ENCODE measurements at places on chromosomes 6 and 20.

- DNase-seq = no peak
Observed at GRCh38 chr6:151022492-151022891, 157.0 kb downstream of the MTHFD1L start.

DNA sequence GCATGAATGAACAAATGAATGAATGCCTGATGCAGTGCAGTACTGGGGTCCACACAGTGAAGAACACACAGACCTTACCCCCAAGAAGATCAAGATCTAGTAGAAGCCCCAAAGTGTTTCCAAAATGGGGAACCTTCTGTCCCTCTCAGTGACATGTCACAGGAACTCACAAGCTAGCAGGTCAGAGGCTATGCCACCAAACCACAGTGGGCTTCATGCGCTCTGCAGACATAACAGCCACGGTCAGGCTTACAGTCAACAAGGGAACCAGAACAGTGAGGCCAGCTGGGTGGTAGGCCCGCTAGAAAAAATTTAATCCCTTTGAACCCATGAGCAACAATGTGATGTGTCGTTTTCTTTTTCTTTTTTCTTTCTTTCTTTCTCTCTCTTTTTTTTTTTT, 20.2 kb upstream of the ARFGEF2 start:
- DNase-seq = no peak

DNA sequence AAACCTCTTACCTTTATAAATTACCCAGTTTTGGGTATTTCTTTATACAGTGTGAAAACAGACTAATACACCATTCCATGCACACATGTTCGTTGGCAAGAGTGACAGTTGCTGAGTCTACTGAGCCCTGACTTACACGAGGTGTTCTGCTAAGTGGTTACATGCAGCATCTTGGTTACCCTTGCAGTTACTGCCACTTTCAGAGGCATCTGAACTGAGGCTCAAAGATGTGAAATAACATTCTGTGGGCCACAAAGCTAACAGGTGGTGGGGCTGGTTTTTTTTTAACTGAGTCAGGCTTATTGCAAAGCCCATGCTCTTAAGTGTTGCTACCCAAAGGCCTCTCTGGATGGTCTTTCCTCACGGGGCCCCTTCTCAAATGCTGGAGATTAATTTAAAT, 54.4 kb upstream of the GTSF1L start:
- DNase-seq = no peak

- peak; percentile 89 for DNase-seq
Observed at GRCh38 chr20:35286077-35286898, 1.7 kb upstream of the EIF6 start.

- no peak for DNase-seq
Observed at GRCh38 chr6:47009583-47009982, 32.5 kb downstream of the ADGRF1 start.

GRCh38 chr6:125812394-125813292, 21.9 kb downstream of the NCOA7 start:
- DNase-seq = no peak

GRCh38 chr6:35050757-35051330, 90.3 kb downstream of the TCP11 start:
- DNase-seq = no peak

DNA sequence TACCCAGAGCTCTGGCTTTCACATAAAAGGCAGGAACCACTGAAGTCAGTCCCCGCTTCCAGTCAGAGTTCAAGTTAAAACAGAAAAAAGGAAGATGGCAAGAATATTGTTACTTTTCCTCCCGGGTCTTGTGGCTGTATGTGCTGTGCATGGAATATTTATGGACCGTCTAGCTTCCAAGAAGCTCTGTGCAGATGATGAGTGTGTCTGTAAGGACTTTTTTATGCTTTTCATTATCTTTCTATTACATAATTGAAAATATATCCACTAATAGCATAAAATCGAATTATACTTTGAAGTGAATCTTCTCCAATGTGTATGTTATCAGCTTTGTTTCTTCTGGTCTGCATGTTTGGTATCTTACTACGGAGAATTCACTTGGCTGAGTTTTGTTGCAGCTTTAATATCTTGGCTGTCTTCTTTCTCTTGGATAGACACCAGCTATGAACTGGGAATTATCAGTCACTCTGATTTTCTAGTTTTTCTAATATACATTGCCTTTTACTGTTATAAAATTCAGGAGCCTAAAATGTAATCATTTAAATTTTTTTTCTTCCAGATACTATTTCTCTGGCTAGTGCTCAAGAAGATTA, at the start of gene OTOR:
OTOR (plus strand) TSS at position 51 of the 593 bp plus-strand sequence; CDS start at position 95, 44 bp downstream.
- no peak for DNase-seq

- no peak for DNase-seq
Observed at GRCh38 chr20:50977066-50978021, 18.7 kb downstream of the MOCS3 start.

DNA sequence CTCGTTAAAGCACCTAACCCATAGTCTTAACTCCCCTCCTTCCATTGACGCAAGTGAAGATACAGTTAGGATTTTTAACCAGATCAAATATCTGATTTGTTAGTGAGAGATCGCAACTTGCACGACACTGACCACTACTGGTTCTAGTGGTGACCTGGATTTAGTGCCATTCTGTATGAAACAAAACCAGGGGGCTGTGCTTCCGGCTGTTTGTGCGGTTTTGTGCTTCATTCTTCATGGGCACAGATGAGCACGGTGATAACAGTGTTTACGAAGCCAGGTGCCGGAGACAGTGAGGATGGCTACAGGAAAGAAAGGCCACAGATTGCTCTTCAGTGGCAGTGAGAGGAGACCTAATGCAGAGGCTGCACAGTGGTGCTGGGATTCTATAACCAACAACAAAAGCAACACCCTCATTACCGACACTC, 75.5 kb downstream of the NOL4L start:
- DNase-seq = no peak

GRCh38 chr6:136371959-136372358, 82.3 kb upstream of the BCLAF1 start:
- no peak for DNase-seq

DNA sequence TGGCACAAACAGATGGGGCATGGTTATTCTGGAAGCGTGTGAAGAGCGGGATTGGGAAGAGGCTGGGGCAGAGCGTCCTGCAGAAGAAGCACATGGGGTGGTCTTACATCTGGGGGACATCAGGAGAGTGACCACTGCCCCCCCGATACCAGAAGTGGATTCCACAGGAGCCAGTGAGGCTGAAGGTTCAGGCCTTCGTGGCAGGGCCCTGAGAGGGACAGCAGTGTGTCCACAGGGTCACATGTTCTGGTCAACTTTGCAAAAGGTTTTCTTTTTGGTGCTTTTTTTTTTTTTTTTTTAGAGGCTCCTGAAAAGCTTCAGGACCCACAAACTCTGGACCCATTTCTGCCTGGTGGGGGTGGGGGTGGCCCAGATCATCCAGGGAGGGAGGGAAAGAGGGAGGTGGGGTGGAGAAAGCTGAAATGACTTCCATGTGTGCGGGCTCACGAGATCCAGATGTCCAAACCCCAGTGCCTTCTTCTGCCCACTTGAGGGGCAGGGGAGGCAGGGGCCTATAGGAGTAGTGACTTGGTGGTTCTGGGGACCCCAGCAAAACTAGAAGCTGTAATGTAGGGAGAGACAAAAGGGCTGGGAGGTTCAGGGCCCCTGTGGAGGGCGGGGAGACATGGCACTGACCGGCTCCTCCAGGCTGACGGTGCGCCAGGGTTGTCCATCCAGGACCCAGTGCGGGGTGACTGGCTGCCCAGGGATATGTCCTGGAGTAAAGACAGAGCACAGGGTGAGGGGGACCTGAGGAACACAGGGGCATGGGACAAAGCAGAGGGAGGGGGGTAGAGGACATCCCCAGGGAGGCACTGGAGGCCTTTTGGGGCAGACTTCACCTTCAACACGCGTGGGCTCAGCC, 2.7 kb downstream of the ADAM33 start:
- no peak for DNase-seq

GRCh38 chr20:54131675-54132611, 41.8 kb downstream of the CYP24A1 start:
- no peak for DNase-seq

GRCh38 chr20:51710361-51710894, 57.8 kb downstream of the ATP9A start:
- no peak for DNase-seq

DNA sequence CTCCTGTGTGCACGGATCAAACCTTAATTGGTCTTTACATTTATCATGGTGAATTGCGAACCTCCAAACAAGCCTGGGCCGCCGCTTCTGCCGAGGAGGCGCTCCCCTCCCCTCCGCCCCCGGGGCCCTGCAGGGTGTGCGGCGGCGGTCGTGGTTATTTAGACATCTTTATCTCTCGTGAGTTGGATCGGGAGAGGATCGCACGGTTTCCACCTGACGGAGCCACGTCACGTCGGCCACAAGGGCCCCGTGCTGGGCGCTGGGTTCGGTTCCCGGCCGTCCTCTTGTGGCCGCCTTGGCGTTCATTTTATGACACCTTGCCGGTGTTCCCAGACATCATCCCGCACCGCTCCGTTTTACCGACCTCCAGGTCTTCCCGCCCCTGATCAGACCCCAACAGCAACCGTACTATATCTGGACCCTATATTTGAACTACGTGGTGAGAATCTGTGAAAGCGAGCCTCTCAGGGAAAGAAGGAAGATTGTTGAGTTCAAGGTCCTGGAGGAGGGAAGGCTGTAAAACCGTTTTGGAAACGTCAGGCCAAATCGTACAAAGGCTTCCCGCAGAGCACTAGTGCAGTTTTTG, 1.3 kb upstream of the CNR1 start:
- no peak for DNase-seq

DNA sequence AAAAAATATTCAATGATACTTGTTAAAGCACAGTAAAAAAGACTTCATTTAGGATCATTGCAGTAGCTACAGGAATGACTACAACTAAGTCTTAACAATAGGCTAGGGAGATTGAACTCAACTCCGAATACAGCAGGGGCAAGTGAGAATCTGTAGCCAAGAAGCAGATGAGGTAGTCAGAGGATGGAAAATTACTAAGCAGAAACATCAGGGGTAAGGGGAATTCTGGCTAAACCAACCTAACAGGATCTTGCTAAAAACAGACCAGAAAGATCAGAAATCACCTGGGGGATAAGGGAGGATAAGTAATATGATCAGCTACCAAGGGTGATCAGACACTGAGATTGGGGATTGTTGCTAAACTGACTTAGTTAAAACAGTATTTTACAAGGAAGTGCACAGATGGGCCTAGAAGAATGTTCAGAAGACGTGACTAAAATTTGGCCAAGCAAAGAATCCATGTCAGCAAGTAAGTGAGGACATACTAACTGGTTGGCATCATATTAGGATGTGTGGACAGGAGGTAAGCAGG, 217.5 kb downstream of the TENT5A start:
- no peak for DNase-seq

GRCh38 chr6:160391419-160392116, 43.4 kb downstream of the SLC22A3 start:
- peak; percentile 82 for DNase-seq
